ENCODE measurements at places on chromosomes 2 and 18. TPM values are rescaled to one million over a fixed set of nuclear protein-coding genes. Genes with fewer than 3 reads are reported as not detected.

GRCh38 chr18:52679354-52679753 is 339.4 kb downstream of the DCC start:
- no peak for DNase-seq

SULT1C4 gene
- total RNA-seq: not detected

GRCh38 chr18:31549416-31549815 is 42.3 kb upstream of the TTR start:
- no peak for DNase-seq

DNA sequence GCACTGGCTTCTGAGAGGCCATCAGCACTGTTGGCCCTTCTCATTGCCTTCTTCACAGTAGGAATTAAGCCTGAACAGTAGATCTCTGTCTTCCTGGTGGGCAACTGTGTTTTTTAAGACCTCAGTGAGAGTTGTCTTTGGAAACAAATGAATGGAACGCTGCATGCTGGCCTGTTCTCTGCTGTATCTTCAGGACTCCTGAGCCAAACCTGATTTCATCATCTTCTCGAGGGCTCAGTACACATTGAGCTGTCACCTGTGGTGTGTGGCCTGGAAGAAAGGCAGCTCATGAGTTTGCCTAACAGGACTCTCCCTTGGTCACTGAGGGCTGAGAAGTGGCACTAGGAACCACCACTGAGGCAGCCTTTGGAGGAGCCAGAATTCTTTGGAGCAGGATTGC is 39.7 kb downstream of the SH3RF3 start:
- no peak for DNase-seq

- DNase-seq: no peak
These were observed 759.7 kb upstream of the FANCL start for GRCh38 chr2:59000796-59001195.

ACMSD gene
- total RNA-seq: not detected

MFF gene
- 90.2 TPM for total RNA-seq

All from LHCN-M2 (cell line).